ENCODE measurements at places on chromosomes 1 and 21. TPM values are rescaled to one million over a fixed set of nuclear protein-coding genes. Genes with fewer than 3 reads are reported as not detected.

Gene CD2
- not detected for total RNA-seq

Gene PTPN22
- total RNA-seq, result not detected

Gene ASTN1
- 0.02 TPM for total RNA-seq

Gene TGFBR3
- total RNA-seq, result 7.9 TPM

Gene ADCY10
- total RNA-seq, result not detected

Gene S100B
- not detected for total RNA-seq

Gene RNU1-3
- 10.6 TPM for total RNA-seq

Gene SPRR2F
- not detected for total RNA-seq

Gene NUAK2
- 20.1 TPM for total RNA-seq

Gene NFIA
- total RNA-seq, result 13.1 TPM

Gene C1QTNF12
- 1.5 TPM for total RNA-seq

Gene LHX4
- 0.26 TPM for total RNA-seq

Gene PATJ
- total RNA-seq, result 2.9 TPM

Gene FMO3
- total RNA-seq, result not detected

Gene TMEM82
- 0.05 TPM for total RNA-seq

Gene TENT5C
- 0.14 TPM for total RNA-seq

Gene TEDDM1
- total RNA-seq, result not detected

Gene MTARC1
- 9.5 TPM for total RNA-seq

Gene VSIG8
- total RNA-seq, result not detected

Gene HSPA13
- 13.9 TPM for total RNA-seq

Gene TATDN3
- 15.2 TPM for total RNA-seq

Gene GNAT2
- 0.08 TPM for total RNA-seq

Gene ECM1
- 1.5 TPM for total RNA-seq

Gene AGPAT3
- total RNA-seq, result 29.6 TPM

Gene DISC1
- total RNA-seq, result 0.29 TPM

Gene NEGR1
- not detected for total RNA-seq

Gene HCRTR1
- not detected for total RNA-seq

Gene S100A7A
- total RNA-seq, result not detected

Gene CHODL
- 0.03 TPM for total RNA-seq

Gene FCRLB
- 1.6 TPM for total RNA-seq

Gene JAK1
- 227 TPM for total RNA-seq
